ENCODE measurements at places on chromosomes 1 and 21.

- no peak for DNase-seq
Measured at GRCh38 chr1:202710070-202711045, at the start of gene SYT2. TSS of gene SYT2 (minus strand) at chr1:202710454. CDS start at chr1:202605772, 104,682 bp downstream.

DNA sequence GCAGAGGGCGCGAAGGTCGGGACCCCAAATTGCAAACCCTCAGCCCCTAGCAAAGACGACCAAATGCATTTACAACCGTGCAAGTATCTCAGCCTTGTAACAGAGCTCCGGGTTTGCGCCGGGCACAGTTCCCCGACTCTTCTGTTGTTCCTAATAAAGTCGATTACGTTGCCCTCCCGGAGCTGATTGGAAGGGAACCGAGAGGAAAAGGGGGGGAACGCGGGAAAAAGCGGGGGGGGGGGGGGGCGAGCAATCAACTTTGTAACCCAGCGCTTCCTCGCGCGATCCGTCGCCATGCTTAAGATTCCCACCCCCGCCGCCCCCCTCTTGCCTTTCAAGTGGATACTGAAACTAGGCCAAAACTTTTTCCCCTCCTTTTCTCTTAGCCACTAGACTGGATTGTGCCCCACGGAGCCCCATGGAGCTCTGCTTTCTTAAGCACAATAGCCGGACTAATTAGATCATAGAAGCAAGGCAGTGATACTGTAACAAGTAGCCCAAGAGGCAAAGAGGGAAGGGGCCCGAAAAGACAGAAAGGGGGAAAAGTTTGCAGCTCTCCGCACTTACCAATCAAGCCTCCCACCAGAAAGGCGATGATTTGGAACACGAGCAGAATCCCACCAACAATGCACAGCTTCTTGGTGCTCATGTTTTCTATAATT is 565 bp downstream of the WLS start:
- DNase-seq, result no peak

DNA sequence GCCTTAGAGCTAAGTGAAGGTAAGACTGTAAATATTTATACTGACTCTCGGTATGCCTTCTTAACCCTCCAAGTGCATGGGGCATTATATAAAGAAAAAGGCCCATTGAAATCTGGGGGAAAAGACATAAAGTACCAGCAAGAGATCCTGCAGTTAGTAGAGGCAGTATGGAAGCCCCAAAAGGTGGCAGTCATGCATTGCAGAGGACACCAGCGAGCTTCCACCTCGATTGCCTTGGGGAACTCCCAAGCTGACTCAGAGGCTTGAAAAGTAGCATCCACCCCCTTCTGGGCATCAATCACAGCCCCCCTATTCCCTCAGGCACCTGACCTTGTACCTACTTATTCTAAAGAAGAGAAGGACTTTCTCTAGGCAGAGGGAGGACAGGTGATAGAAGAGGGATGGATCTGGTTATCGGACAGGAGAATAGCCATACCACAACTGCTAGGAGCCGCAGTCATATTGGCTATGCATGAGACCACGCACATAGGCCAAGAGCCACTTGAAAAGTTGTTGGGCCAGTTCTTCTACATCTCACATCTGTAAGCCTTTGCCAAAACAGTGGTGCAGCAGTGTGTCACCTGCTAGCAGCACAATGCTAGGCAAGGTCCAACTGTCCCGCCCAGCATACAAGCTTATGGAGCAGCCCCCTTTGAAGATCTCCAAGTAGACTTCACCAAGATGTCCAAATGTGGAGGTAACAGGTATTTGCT is 19.4 kb downstream of the PLA2G2F start:
- DNase-seq, result no peak

DNA sequence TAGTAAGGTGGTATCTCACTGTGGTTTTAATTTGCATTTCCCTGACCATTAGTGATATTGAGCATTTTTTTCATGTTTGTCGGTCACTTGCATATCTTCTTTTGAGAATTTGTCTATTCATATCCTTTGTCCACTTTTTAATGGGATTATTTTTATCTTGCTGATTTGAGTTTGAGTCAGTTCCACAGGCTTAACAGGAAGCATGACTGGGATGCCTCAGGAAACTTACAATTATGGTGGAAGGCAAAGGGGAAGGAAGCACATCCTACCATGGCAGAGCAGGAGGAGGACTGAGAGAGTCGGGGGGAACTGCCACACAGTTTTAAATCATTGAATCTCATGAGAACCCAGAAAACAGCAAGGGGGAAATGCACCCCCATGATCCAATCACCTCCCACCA is 51.1 kb downstream of the ODF2L start:
- DNase-seq, result no peak

- DNase-seq, result no peak
Measured at GRCh38 chr1:4962836-4963235, 308.4 kb downstream of the AJAP1 start.

Data from activated naive CD4-positive, alpha-beta T cell (primary cell).